ENCODE measurements at places on chromosomes 11 and 22.

DNA sequence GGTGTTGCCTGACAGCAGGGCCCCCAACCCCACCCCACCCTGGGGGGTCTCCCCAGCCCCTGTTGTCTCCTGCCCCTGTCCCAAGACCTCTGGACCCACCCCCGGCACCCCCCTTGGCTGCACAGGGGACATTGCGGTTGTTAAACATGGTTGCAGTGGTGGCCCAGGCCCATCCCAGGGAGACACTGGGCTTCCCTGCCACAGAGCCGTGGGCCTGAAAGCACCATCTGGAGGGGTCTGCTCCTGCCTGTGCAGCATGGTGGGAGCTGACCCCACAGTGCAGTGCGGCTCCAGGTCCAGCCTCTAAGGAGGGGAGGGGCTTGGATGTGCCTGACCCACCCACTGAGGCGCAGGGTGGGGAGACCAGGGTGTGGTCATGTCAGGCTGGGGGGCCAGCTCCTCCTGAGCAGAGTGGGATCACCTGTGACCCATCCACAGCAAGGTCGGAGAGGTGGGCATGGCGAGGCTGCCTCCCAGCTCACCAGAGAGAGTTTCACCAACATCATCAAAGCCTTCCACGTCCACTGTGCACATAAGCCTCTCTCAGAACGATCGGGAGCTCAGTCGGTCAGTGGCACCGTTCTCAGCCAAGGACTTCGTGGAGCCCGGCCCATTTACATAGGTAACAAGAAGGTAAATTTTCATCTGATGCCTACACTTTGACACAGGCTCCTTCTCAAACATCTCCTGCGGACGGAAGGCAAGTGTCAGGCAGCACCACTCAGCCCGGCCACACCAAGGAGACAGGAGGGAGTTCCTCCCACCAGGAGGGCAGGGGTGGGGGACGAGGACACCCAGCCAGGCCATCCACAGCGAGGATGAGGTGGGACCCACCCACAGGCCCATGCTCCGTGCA lies 201.1 kb downstream of the BRD1 start:
- no peak for DNase-seq

- no peak for DNase-seq
Observed at GRCh38 chr11:117251506-117251905, 19.0 kb downstream of the RNF214 start.

DNA sequence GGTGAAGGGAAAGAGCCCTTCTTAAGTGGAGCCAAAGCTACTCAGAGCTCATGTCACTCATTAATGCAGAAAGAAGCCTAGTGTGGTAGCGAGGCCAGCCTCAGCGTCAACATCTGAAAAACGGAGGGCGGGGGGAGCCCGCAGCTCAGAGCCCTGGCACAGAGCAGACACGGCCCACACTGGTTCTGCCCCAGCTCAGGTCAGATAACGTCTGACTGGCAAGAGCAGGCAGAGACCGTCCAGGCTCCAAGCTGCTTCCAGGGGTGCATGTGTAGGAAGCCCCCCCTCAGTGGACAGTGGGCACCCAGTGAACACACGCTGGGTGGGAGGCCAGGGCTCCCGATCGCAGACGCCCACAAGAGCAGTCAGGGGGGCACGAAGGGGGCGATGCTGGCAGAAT lies 100.8 kb downstream of the SHANK2 start:
- DNase-seq = no peak

- DNase-seq = no peak
Observed at GRCh38 chr22:33923660-33924246, 3.5 kb upstream of the LARGE1 start.

All from urinary bladder (tissue), 4 donors.